ENCODE measurements at places on chromosomes 11 and 22. TPM values are rescaled to one million over a fixed set of nuclear protein-coding genes. Genes with fewer than 3 reads are reported as not detected.

Gene BTBD18
- under 0.01 TPM for total RNA-seq

Gene DGAT2
- 8.5 TPM for total RNA-seq

Gene PHETA2
- 5.1 TPM for total RNA-seq

Gene GPR83
- 0.14 TPM for total RNA-seq

Gene USH1C
- total RNA-seq: 0.24 TPM

- peak overlapping the region; percentile 1 for H3K27ac ChIP-seq
- H3K4me3 ChIP-seq: no peak overlapping the region
- H3K4me1 ChIP-seq: peaks cover 24% of the 10 kb centered on the region
- DNase-seq: no peak
- no peaks in the 10 kb centered on the region for H3K27me3 ChIP-seq
- H3K36me3 ChIP-seq: no peaks in the 10 kb centered on the region
These were observed 50.2 kb downstream of the LIF start for GRCh38 chr22:30196141-30196879.

Data from thymus (tissue), 14 donors.